ENCODE measurements at places on chromosomes 7 and 10. TPM values are rescaled to one million over a fixed set of nuclear protein-coding genes. Genes with fewer than 3 reads are reported as not detected.
A peak's percentile ranks its signal among the peaks of the same experiment; 100 is the strongest.

GRCh38 chr7:6276911-6277408 lies 4.5 kb upstream of the CYTH3 start:
- H3K27ac ChIP-seq: no peak overlapping the region
- H3K36me3 ChIP-seq: no peaks in the 10 kb centered on the region

Gene SFTPA1
- total RNA-seq: 0.22 TPM

Gene HTR5A
- total RNA-seq: not detected

GRCh38 chr10:72328045-72328828 lies 26.5 kb downstream of the DNAJB12 start:
- no peak overlapping the region for H3K4me3 ChIP-seq
- peaks cover 2% of the 10 kb centered on the region for H3K36me3 ChIP-seq
- no peaks in the 10 kb centered on the region for H3K27me3 ChIP-seq

Gene IL2RA
- total RNA-seq: not detected

GRCh38 chr10:57706576-57707299 lies 561.0 kb downstream of the IPMK start:
- H3K27ac ChIP-seq: no peak overlapping the region
- no peaks in the 10 kb centered on the region for H3K36me3 ChIP-seq
- no peak overlapping the region for H3K4me3 ChIP-seq
- DNase-seq: no peak
- no peaks in the 10 kb centered on the region for H3K27me3 ChIP-seq

DNA sequence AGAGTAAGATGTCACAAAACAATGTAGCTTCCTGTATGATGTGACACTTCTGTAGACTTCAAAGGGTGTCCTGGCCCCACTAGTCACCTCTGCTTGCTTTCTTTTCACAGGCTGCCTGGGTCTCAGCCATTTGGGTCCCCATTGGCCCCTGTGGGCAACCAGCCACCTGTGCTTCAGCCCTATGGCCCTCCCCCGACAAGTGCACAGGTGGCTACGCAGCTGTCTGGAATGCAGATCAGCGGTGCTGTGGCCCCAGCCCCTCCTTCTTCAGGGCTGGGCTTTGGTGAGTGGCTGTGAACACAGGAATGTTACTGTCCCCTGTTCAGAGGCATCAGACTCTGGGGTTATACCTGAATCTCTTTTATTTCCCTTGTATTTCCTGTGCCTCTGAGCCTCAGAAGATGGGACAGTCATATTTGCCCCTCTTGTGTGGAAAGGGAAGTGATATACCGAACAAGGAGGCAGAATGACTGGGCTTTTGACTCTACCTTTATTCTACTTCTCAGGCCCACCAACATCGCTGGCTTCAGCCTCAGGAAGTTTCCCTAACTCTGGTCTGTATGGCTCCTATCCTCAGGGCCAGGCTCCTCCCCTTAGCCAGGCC lies 15.4 kb downstream of the SEC24C start:
- peaks cover 2% of the 10 kb centered on the region for H3K4me1 ChIP-seq
- H3K27me3 ChIP-seq: no peaks in the 10 kb centered on the region
- peak overlapping the region; percentile 17 for H3K27ac ChIP-seq
- no peak for DNase-seq
- H3K4me3 ChIP-seq: no peak overlapping the region

GRCh38 chr7:22872096-22872807 lies 49.6 kb upstream of the TOMM7 start:
- H3K27ac ChIP-seq: no peak overlapping the region
- no peak for DNase-seq
- peaks cover 6% of the 10 kb centered on the region for H3K27me3 ChIP-seq
- peaks cover 2% of the 10 kb centered on the region for H3K36me3 ChIP-seq

- H3K4me1 ChIP-seq: no peaks in the 10 kb centered on the region
- peaks cover 46% of the 10 kb centered on the region for H3K27me3 ChIP-seq
- H3K4me3 ChIP-seq: no peak overlapping the region
- DNase-seq: no peak
- no peaks in the 10 kb centered on the region for H3K36me3 ChIP-seq
Observed at GRCh38 chr10:44755481-44755880, 155.7 kb upstream of the TMEM72 start.

All from progenitor cell of endocrine pancreas (in vitro differentiated cells).